ENCODE measurements at places on chromosomes 1 and 21.

DNA sequence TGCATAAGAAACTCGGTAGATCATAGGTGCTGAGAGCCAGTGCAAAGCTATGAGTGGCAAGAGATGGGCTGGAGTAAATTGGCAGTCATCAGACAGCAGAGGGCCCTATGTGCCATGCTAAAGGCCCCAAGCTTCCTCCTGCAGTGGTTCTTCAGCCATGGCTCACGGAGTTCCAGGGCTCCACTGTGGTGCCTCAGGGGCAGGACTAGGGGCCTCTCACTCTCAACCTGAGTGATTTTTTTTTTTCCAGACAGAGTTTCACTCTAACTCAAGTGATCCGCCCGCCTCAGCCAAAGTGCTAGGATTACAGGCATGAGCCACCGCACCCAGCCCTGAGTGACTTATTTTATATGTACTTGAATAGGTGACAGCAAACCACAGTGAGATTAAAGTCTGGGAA lies 10.4 kb upstream of the GJA8 start:
- DNase-seq: no peak

GRCh38 chr1:3903141-3904005 lies 3.3 kb upstream of the C1orf174 start:
- no peak for DNase-seq

DNA sequence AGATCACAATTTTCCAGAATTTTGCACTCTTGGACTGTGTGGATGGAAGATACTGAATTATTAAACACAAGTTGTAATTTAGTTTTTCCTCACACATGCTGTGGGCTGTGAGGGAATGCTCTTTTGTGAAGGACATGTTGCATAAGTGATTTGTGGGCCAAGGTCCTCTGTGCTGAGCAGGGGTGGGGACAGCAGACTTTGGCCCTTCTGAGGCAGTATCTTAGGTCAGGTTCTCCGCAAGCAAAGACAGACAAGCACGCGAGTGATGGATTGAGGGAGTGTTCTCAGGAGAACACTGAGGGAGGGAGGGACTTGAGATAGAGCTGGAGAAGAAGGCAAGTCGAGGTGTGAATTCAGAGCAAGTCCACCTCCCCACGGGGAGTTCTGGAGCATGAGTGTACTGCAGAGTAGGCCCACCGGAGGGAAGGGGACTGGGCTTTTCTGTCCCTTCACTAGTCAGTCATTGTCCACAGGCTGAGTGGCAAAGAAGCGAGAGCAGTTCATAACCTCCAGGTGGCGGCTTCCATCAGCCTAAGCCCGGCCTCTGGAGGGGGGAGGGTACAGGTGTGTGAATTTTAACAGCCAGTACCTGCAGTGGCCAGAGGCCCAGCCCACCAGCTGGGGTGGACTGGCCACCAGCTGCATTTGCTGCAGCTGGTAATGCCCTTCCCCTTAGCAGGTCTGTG lies 19.1 kb upstream of the CD101 start:
- DNase-seq: no peak

- no peak for DNase-seq
Measured at GRCh38 chr1:236523704-236524141, at the start of gene LGALS8. TSS of gene LGALS8 (plus strand) at chr1:236523982. CDS start at chr1:236526071, 2,089 bp downstream.

- DNase-seq: no peak
Measured at GRCh38 chr1:187096689-187097088, 267.9 kb downstream of the PLA2G4A start.

DNA sequence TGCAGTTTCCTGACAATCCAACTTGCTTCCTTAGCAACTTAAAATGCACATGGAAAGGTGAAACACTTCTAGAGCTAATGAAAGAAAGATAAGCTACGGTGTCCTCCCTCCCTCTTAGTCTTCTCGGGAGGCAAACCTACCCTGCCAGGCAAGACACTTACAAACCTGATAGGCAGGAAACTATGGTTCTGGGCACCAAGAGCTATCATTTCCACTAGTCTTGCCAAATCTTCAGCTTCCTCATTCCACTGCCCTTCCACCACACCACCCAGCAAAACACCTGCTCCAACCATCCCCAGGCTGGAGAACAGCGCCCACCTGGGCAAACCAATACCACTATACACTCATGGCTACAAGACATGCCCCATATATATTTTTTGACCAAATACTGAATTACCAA lies 15.2 kb downstream of the NDC1 start:
- no peak for DNase-seq

DNA sequence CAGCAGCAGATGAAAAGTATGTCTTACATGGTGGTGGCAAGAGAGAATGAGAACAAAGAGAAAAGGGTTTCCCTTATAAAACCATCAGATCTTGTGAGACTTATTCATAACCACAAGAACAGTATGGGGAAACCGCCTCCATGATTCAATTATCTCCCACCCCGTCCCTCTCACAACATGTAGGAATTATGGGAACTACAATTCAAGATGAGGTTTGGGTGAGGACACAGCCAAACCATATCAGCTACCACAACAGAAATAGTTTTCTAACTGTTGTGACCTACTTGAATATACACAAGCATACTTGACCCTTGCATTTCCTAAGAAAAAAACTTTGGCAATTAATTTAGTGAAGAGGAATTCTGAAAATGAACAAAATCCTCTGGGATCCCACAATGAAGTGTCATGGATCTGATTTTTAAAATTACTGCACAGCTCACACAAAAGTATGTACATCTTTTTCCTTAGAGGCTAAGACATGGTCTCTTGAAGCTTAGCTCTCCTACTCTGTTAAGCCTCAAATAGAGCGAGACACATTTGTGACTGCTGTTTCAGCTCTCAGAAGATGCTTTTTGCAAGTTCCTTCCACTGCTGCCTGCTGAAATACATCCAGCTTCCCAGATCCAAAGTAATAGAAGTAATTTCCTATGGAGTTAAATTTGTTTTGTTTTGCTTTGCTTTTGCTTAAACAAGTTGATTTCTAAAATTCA lies 265.8 kb downstream of the DPYD start:
- DNase-seq: no peak

GRCh38 chr1:37509181-37509580 lies 5.4 kb downstream of the MEAF6 start:
- DNase-seq: peak; percentile 22

- DNase-seq: no peak
Measured at GRCh38 chr1:179082999-179083335, 1.1 kb downstream of the TOR3A start.

GRCh38 chr1:170664093-170664827 lies at the start of gene PRRX1:
TSS of gene PRRX1 (plus strand) at chr1:170664131. CDS start at chr1:170664219, 88 bp downstream.
- peak; percentile 47 for DNase-seq

- DNase-seq: peak; percentile 20
Measured at GRCh38 chr1:163874070-163874469, 552.3 kb downstream of the NUF2 start.

GRCh38 chr1:61123326-61123725 lies 41.0 kb downstream of the NFIA start:
- no peak for DNase-seq

DNA sequence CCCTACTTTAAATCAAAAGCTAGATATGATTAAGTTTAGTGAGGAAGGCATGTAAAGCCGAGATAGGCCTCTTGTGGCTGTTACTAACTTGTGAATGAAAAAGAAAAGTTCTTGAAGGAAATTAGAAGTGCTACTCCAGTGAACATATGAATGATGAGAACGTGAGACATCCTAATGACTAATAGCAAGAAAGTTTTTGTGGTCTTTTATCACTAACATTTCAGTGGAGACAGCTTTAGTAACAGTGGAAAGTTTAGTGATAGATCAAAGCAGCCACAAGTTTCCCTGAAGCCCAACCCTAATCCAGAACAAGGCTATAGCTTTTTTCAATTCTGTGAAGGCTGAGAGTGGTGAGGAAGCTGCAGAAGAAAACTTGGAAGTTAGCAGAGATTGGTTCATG lies 73.6 kb upstream of the LRRC8B start:
- DNase-seq: no peak

- no peak for DNase-seq
Measured at GRCh38 chr1:44792736-44793502, 4.9 kb upstream of the BEST4 start.

DNA sequence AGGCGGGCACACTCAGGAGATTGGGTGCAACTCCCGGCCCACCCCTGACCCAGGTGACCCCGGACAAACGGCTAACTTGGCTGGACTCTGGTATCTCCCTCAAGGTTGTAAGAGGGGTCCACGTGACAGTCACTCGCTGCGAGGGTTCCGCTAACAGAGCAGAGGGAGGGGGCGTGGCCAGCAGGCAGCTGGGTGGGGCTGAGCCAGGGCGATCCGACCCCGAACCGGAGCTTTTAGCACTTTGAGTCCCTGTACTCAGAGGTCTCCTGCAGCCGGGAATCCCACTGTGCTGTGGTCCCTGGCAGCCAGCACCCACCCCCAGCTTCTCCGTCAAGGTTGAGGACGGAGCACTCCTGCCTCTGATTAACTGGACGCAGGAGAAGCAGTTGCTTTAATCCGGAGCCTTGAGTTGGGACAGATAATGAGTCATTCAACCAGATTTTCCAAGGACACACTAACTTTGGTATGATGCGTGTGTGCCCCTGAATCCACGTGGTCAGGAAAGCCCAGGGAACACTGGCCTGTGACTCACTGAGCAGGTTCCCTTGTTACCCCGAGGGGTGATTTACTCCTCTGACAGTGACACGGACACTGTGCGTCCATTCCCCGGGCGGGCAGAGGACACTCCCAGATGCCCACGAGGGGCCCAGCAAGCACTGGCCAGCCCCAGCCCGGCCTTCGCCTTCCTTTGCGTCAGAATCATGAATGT lies 16.8 kb downstream of the TRPM2 start:
- peak; percentile 70 for DNase-seq

DNA sequence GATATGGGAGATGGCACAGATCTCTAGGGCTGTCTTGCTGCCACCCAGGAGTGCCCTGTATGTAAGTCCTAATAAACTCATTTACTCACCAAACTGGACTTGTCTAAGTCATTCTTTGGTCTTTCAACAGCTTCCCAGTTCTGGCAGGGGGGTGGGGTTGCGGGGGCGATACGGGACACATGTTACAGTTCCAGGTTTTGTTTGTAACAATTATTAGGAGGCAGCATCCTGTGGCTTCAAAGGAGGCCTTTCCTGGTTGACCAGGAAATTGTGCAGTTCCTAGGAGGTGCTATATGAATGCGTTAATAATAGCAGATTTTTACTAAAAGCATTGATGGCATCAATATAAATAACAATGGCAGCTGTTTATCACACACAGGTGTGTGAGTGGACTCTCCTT lies 42.7 kb upstream of the TRIM45 start:
- DNase-seq: no peak

- DNase-seq: peak; percentile 60
Measured at GRCh38 chr1:1402072-1402900, 3.2 kb upstream of the CCNL2 start.

DNA sequence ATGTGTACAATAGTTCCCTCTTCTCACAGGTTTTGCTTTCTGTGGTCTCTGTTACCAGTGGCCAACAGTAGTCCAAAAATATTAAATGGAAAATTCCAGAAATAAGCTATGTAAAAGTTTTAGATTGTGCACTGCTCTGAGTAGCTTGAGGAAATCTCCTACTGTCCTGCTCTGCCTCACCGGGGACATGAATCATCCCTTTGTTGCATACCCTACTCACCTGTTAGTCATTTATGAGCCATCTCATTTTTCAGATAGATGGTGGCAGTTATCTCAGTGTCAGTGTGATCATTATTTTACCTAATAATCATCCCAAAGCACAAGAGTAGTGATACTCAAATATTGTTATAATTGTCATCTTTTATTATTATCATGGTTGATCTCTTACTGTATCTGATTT lies 688.1 kb downstream of the PLA2G4A start:
- DNase-seq: no peak

DNA sequence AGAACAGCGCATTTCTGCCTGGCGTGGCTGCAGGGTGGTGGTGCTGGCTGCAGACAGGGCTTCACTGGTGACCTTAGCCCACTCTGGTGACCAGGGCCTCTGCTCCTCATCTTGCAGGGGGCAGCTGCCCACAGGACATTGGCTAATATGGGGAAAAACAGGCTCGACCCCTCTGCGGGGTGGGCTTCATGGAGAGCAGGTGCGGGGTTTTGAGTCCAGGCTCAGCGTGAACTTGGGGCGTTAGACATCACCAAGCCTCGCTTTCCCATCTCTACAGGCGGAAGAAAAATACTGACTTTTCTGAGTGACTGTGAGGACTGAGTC lies 24.4 kb downstream of the LHX4 start:
- no peak for DNase-seq

- no peak for DNase-seq
Measured at GRCh38 chr1:214321705-214322453, 40.9 kb downstream of the SMYD2 start.

DNA sequence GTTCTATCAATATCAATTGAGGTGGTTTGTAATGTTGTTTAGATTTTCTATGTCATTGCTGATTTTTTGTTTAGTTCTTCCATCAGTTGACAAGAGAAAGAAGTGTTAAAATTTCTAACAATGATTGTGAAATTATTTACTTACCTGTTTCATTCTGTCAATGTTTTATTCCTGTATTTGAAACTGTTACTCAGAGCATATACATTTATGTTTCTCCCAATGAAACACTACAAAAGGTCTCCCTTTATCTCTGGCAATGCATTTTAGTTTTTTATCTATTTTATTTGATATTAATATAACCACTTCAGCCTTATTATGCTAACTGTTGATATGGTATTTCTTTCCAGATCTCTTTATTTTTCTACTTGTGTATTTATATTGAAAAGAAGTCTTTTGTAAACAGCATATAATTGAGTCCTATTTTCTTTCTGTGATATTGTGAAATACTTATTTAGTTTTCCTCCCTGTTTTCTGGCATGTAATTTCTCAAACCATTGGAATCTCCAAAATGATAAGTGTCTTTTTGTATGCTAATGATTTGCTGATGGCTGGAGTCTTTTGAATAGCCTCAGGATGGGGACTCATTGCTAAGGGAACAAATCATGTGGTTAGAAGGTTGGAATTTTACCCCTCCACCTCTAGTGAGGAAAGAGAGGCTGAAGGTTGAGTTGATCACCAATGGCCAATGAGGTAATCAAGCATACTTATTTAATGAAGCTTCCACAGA lies 122.0 kb downstream of the ADSS2 start:
- DNase-seq: no peak

DNA sequence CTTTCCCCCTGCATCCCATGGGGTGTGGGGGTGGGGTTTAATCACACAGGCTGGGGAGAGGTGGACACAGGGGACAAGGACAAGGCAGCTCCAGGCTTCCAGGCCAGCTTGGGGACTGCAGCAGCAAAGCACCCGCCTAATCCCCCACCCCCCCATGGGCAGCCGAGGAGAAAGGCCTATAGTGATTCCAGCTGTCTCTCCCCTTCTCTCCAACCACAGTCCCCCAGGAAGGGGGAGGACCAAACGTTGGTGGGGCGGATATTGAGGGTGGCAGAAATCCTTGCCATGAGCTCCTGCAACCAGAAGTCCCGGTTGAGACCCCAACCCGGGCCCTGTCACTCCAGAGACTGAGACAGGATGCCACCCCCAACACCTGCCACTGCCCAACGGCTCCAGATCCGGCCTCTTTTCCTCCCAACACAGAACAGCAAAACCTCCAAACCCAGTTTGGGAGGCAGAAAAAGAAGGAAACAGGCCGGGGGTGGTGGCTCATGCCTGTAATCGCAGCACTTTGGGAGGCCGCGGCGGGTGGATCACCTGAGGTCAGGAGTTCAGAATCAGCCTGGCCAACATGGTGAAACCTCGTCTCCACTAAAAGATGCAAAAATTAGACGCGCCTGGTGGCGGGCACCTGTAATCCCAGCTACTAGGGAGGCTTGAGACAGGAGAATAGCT lies 1.7 kb downstream of the EPHA2 start:
- no peak for DNase-seq

All from HEK293T (cell line).